ENCODE measurements at places on chromosomes 5 and 9.

GRCh38 chr5:128627939-128628338 is 89.9 kb upstream of the FBN2 start:
- DNase-seq = no peak

GRCh38 chr5:146731909-146732659 is 146.5 kb downstream of the PPP2R2B start:
- peak; percentile 86 for DNase-seq

DNA sequence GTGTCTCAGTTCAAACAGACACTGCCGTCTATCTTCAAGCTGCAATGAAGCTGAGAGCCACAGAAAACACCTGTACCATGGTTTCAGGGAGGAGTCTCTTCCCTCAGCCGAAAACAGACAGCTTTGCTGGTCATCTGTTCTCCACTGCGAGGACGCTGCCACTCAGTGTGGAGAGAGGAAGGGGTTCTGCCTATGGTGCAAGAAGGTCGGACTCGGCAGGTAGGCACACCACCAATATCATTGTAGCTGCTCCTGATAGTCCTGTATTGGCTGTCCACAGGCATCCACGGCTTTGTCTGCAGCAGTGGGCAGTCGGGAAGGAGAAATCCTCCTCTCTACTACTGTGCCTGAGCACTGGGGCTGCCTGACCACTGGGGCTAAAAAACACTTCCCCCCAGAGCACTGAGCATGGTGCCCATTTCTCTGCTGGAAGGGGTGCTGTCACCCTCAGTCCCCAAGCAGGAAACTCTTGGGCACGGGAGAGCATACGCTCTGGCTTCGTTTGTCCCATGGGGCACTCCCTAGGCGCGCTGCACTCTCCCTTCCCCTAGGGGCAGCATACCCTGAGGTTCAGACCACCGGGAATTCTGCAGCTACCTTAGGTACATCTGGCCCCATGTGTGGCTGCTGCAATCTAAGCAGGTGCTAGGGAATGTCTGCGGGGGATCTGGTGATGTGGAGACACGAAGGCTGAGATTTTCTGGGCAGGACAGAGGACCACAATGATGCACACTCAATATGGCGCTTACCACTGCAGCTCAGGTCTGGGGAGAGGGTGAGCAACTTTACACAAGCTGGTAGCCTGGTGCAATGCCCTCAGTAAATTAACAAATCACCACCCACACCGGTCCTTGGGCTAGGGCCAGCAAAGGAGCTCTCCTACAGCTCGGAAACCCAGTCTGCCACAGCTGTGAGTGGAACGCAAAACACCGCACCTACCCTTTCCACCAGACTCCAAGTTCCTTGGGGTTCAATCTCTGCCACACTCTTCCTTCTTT is 880.9 kb upstream of the SEMA6A start:
- no peak for DNase-seq

GRCh38 chr5:9194509-9194908 is 351.4 kb downstream of the SEMA5A start:
- peak; percentile 89 for DNase-seq

DNA sequence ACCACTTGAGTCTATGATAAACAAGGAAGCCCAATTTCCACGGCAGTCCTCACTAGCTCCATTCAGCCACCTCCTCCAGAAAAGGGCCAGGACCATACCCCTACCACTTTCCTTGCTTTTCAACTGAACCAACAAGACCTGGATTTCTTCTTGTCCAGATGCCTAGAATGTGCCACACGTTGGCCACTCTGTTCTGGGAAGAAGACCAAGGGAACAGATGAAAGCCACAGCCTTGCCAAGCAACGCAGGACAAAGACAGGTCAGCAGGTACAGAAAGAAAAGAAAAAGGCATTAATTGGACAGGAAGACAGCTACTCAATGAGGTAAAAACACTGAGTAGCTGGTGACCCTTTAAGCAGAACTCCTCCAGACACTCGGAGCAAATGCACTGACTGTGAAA is 2.2 kb downstream of the CCNJL start:
- DNase-seq = no peak

DNA sequence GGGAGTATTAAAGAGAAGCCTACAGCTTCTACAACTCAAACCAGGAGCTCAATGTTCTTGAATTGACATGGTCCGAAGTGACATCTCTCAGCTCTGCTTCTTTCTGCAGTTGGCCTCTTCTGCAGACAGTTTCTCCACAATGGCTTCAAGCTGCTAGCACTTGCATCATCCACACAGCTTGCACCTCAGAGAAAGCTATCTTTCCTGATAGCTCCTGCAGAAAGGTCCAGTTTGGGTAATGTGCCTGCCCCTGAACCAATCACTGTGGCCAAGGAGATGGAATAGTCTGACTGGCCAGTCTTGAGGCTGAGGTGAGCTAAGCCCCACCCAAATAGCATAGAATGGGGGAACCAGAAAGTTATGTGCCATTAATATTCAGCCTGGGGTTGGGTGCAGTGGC is 95.8 kb upstream of the ABCA1 start:
- DNase-seq = no peak

GRCh38 chr5:175478384-175479124 is at the start of gene SFXN1:
Gene SFXN1 (plus strand): TSS chr5:175478560. CDS start chr5:175492104, 13,544 bp downstream.
- DNase-seq = peak; percentile 75

- no peak for DNase-seq
These were observed 98.8 kb downstream of the CARTPT start for GRCh38 chr5:71817891-71818290.

- no peak for DNase-seq
These were observed 118.8 kb upstream of the ADAMTS19 start for GRCh38 chr5:129341306-129341705.

GRCh38 chr5:96868603-96869371 is 7.5 kb upstream of the ERAP2 start:
- peak; percentile 75 for DNase-seq

- DNase-seq = no peak
These were observed 161.5 kb upstream of the CDKN2B start for GRCh38 chr9:22170556-22170955.

GRCh38 chr5:147404706-147405105 is 105.2 kb downstream of the DPYSL3 start:
- no peak for DNase-seq

DNA sequence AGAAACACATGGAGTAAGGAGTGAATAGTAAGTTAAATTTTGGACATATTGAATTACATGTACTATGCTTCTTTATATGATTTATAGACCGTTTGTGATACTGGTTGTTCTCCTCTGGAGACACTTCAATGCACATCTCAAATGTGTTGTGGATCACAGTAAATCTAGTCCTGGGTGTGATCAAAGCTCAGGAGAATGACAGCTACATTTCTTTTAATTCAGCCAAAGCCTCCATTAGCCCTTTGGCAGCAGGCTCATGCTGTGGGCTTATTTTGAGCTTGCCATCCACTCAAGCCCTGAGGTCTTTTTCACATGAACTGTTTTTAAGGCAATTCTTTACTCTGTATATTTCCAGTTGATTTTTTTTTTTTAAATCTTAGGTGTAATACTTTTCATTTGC is 34.6 kb upstream of the ACTBL2 start:
- DNase-seq = no peak

GRCh38 chr5:67639313-67639712 is 442.7 kb upstream of the CD180 start:
- no peak for DNase-seq

DNA sequence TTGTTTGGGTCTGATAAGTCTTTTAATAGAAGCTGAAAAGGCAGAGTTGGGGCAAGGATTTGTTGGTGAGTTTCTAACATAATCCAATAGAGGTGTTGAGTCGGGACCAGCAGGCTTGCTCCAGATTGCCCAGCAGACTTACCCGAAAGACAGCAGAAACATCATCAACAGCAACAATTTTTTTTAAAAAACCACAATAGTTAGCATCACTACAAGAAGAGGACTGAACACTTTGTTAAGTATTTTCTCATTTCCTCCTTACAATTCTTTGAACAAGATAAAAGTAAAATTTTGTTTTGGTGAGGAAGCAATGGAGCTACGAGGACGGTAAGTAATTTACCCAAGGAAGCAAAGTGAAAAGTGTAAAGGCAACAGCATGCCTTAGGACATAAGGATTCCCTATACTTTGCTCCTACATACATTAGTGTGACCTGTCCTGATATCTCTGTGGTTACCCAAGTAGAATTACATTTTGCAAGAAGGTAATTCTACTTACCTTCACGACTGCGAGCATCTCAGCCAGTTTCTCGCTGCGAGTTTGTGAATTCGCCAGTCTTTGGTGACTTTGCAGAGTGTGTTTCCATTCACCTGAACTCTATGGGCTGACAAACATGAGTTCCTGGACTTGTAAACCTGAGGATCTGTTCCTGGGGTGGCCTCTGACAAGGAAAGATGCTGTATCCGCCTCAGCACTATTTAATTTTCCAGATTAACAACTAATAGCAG is 13.2 kb downstream of the ITK start:
- DNase-seq = no peak

- no peak for DNase-seq
These were observed 2.7 kb downstream of the GNAQ start for GRCh38 chr9:78028926-78029325.

DNA sequence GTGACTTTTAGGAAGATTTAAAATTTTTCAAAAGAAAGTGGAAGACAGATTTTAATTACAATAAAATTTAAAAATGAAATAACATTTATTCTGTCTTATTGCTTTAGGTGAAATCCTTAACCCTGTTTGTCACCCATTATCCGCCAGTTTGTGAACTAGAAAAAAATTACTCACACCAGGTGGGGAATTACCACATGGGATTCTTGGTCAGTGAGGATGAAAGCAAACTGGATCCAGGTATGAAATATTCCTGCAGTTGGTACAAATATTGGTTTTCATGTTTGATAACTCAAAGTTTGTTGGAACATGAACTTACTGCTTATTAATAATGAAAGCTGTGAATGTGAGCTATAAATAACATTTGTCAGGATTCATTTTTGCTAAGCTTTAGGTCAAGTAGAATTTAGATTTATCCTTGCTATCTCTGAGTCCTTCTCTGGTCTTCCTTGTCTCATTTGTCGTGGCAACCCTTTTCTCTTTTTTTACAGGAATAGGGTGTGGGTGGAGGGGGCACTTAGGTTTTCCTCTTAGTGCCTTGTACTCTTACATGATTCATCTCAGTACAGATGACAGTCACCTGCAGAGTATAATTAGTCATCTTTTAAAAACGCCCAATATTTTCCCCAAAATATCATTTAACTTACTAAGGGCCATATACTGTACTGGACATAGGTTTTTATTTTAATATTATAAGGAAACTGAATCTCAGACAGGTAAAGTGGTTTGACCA is 95.3 kb upstream of the RASGRF2 start:
- DNase-seq = no peak

GRCh38 chr5:98902733-98903132 is 26.1 kb downstream of the CHD1 start:
- DNase-seq = peak; percentile 58

DNA sequence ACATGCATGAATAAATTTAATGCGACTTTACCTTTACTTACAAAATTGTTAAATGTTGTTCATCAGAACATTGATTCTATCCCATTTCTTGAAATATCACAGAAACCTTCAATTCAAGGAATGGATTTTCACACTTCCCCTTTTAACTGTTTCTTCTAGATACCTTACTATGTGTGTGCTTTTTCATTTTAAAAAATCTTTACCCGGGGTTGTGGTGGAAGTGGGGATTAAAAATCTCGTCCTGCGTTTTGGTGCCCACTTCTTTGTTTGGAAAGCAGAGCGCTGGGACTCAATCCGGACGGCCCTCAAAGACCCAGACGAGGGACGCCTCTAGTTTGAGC is 5.8 kb upstream of the MEF2C start:
- DNase-seq = no peak

- no peak for DNase-seq
These were observed 453 bp upstream of the CCL28 start for GRCh38 chr5:43412644-43413043.

GRCh38 chr5:172356047-172356446 is 72.5 kb upstream of the UBTD2 start:
- no peak for DNase-seq

GRCh38 chr9:29822458-29822857 is 2249.2 kb upstream of the C9orf72 start:
- DNase-seq = no peak

DNA sequence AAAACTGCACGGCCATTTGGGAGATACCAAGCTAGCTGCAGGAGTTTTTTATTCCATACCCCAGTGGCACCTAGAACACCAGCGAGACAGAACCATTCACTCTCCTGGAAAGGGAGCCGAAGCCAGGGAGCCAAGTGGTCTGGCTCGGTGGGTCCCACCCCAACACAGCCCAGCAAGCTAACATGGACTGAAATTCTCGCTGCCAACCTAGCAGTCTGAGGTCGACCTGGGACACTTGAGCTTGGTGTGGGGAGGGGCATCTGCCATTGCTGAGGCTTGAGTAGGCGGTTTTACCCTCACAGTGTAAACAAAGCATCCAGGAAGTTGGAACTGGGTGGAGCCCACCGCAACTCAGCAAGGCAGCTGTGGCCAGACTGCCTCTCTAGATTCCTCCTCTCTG is 108.9 kb upstream of the CHD1 start:
- no peak for DNase-seq

DNA sequence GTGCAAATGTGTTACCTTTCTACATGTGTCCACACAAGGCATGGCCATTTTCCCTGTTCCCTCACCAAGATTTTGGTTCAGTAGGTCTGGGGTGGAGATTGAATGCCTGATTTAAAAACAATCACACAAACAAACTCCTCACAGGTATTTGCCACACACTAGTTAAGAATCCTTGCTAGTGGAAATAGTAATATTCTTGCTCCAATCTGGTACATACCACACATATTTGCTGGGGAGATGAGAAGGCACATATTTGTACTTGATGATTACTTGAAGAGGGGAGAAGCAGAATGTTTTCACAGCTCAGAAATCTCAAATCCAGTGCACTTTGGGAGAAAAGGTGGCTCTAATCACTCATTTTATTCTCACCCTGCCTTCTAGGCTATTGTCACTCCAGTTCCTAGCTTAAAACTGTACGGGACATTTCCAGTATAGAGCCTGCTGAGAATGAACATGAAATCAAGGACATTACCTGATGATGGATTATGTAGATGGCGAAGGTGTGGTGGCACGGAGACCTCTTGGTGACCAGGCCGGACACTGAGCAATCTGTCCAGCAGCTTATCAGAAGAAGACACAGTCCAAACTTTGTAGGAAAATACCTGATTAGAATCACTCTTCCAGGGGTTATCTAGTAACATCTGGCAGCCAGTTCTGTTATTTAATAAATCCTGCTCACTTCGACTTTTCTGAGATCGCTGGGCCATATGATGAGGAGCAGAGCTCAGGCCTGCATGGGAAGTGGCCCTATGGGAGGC is 116.1 kb upstream of the IL6ST start:
- DNase-seq = peak; percentile 68
